ENCODE measurements at places on chromosomes 5 and 9. TPM values are rescaled to one million over a fixed set of nuclear protein-coding genes. Genes with fewer than 3 reads are reported as not detected.

- no peak for DNase-seq
Observed at GRCh38 chr5:16916262-16916878, 19.7 kb downstream of the MYO10 start.

- DNase-seq = no peak
Observed at GRCh38 chr9:13899924-13900323, 414.0 kb downstream of the NFIB start.

GRCh38 chr9:16670791-16671190 lies 199.7 kb downstream of the BNC2 start:
- no peak for DNase-seq

DNA sequence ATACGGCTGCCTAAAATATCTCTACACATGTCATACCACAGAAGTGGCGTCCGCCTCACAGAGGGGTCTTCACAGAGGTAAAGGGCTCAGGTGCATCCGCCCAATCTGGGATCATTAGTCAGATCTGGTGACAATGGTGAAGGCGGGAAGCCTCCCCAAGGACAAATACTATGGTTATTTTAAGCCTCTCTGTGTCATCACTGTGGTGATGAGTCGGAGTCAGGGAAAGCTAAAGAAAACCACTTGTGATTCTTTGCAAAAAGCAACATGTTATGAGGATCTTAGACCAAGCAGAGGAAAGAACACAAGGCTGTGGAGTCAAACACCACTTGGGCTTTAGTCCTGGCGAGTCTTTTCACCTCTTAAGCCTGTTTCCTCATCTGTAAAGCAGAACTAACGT lies 190.4 kb downstream of the DRD1 start:
- DNase-seq = no peak

DNA sequence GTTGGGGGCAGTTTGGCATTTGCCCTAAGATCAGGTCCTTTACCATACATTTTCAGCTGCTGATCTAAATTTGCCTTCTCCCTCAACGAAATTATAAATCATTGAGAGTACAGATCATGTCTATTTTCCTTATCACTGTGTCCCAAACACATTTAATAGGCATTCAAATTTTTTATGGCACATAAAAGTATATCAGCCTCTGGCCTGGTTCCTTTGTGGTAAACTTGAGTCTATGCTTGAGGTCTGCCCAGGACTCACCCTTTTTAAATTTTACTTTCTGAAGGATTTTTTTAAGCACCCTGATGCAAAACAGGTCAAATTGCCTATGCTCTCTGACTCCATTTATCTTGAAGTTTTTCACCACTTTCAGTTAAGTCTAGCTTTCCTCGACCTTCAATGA lies 163.6 kb upstream of the GRIN3A start:
- DNase-seq = no peak

EGFLAM gene
- 56.6 TPM for total RNA-seq

PCDHGC5 gene
- total RNA-seq = 1.4 TPM

All from omental fat pad (tissue), 4 donors.